ENCODE measurements at places on chromosomes 11 and 22.

DNA sequence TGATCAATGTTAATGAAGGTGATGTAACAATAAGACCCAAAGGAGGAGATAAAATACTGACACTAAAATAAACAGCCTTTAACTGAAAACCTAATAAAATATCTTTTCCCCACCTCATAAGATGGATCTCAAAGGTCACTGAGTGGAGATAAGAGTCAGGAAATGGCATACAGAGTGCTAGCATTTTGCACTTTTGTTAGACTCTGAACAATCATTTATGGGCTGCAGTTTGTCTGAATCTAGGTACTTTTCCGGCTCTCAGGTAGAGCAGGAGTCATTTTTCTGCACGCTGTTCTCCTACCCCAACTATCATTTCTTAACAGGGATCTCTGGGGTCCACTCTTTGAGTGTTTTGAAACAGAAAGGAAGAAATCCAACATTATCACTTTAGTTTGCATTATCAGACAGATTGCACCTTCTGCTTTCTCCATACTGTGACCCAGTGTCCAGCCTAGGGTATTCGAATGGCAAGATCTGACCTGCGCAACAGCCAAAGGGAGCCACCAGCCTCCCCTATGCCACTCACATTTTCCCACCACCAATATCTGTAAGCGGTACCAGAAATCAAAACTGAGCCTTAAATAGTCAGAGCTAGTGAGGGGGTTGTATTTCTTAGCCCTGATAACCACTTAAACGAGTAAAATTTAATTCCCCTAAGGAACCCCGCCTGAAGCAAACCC, 863 bp downstream of the SIAE start:
- DNase-seq = no peak

DNA sequence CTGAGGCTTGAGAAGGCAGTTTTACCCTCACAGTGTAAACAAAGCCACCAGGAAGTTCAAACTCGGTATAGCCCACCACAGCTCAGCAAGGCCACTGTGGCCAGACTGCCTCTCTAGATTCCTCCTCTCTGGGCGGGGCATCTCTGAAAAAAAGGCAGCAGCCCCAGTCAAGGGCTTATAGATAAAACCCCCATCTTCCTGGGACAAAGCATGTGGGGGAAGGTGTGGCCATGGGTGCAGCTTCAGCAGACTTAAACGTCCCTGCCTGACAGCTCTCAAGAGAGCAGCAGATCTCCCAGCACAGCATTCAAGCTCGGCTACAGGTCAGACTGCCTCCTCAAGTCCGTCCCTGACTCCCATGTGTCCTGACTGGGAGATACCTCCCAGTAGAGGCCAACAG, 69.7 kb downstream of the TTC28 start:
- DNase-seq = no peak

DNA sequence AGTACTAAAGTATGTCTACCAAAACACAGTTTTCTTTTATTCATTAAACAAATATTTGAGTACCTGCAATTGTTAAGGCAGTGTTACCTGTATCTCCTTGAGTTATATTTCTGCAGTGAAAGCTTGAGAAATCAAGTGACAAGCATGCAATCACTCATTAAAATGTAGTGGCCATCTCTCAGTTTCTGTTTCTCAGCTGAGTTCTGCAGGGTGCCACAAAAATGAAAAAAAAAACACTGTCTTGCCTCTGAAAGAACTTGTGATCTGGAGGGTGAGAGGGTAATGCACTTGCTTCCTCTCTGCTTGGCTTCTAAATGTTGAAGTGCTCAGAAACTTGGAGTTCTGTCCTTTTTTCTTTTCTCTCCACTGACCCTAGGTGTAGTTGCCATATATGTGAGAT, 6.8 kb downstream of the QSER1 start:
- DNase-seq = no peak

GRCh38 chr11:83571302-83571701, 285.1 kb upstream of the CCDC90B start:
- DNase-seq = no peak

DNA sequence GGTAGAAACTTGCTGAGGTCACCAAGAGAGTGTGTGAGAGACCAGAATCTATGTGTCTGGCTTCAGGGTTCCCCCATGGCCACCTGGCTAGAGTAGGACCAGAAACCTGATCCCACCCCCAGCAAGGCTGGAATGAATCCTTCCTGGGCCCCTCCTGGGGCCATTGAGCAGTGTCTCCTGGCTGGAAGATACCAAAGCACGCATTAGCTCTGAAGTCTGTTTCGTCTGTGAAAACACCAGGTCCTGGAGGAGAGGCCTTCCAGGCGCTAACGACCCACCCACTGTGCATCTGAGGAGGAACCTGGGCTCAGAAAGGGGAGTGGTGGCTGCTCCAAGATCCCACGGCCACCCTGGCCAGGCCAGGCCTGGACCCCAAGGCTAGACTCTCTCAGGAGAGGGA, 15.5 kb upstream of the TSKU start:
- no peak for DNase-seq

All from H54 (cell line).